Ovary (tissue), 10 donors: ENCODE measurements at places on chromosomes 4 and X. TPM values are rescaled to one million over a fixed set of nuclear protein-coding genes. Genes with fewer than 3 reads are reported as not detected.

Gene CENPE
- total RNA-seq: 0.24 TPM

DNA sequence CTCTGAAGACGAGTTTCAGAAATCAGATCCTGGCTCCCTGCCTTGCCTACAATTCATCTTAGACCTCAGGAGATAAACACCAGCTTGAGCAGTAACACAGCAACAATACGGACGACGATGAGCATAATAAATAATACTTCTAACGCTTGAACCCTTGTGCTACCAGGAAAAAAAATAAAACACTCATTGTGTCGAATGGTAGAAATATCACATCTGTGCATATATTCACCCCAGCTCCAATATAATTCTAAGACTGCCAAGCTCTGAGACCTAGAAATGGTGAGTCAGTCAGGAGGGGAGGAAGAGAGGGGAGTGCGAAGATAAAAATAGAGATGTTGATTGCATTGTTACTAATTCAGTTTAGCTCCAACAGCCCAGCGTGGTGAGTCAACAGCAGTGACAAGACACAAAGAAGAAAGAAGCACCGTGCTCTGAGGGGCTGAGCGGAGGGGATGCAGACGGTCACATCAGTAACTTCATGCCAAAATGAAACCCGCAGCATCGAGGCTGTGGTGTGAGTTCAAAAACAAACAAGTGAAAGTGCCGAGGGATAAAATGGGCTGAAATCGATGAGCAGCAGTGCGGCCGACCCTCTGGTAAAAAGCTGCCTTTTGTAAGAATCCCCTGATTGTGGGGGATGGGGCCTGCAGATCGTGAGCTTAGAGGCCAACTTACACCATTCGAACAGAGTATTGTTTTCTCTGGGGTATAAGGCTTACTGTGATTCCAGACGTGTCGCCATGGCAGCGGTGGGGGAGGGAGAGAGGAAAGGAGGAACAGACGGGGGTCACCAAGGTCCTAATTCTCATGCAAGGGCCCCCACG lies 150.4 kb downstream of the MGST2 start:
- DNase-seq: peak; percentile 64
- H3K27me3 ChIP-seq: no peaks in the 10 kb centered on the region
- peak overlapping the region; percentile 27 for H3K4me3 ChIP-seq
- peaks cover 12% of the 10 kb centered on the region for H3K4me1 ChIP-seq
- no peaks in the 10 kb centered on the region for H3K36me3 ChIP-seq

DNA sequence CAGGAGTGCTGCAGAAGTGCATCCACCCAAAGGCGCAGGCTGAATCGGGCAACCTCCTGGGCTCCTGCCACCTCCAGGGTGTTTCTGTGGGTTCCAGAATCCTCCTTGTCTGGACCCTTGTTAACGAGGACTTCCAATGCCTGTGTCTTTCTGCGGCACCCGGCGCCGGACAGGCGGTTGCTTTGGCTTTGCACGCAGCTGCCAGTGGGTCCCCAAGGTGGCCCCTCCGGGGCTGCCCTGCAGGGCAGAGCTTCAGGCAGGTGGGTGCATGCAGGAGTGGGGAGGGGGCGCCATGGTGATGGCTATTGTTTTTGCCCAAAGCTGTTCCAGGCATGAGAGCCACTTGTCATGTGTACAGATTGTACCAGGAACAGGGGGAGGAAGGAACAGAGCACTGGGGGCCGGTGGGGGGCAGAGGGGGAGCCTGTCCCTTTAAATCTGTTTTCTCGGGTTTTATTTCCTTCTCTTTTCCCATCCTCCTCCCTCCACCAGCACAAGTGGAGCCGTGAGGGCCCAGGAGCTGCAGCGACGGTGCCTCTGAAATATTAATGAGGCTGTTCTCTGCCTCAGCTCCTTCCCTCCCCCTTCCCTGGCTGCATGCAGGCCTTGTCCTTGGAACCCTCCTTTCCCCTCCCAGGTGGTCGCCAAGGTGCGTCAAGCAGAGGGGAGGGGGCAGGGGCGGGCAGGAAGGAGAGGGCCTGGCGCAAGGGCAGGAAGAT lies 13.1 kb downstream of the ATP2B3 start:
- H3K27ac ChIP-seq: no peak overlapping the region
- no peak for DNase-seq
- no peaks in the 10 kb centered on the region for H3K4me1 ChIP-seq
- H3K36me3 ChIP-seq: no peaks in the 10 kb centered on the region

- no peaks in the 10 kb centered on the region for H3K27me3 ChIP-seq
- H3K4me1 ChIP-seq: peaks cover 3% of the 10 kb centered on the region
- no peak for DNase-seq
- H3K36me3 ChIP-seq: no peaks in the 10 kb centered on the region
These were observed 83.4 kb downstream of the TMEM164 start for GRCh38 chrX:110086162-110086915.

DNA sequence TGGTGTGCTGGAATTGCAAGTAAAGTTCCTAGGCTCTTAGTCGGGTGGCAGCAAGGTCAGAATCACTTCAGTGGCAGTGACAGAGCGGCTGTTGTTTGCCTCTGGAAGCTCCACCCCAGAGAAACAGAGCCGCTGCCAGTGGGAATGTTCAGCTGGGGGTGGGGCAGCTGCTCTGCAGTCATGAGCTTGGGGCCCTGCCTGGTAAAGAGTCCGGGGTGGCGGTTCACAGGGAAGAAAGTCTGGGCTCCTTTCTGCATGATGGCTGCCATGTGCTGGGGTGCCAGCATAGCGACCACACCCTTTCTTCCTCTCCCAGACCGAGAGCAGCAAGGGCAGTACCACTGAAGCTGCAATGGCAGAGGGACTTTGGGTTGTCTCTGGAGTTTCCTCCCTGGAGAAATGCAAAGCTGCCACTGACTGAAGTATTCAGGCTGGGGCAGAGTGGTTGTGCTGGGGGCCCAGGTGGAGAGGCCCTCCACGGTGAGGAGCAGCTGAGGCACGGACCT lies 108.8 kb upstream of the CENPE start:
- H3K4me1 ChIP-seq: no peaks in the 10 kb centered on the region
- H3K36me3 ChIP-seq: no peaks in the 10 kb centered on the region
- DNase-seq: no peak
- no peak overlapping the region for H3K27ac ChIP-seq
- no peak overlapping the region for H3K4me3 ChIP-seq

Gene COL4A6
- total RNA-seq: 11.7 TPM

Gene TCEAL7
- total RNA-seq: 21.9 TPM

GRCh38 chr4:145498430-145498829 lies 16.8 kb downstream of the SMAD1 start:
- H3K36me3 ChIP-seq: no peaks in the 10 kb centered on the region
- no peaks in the 10 kb centered on the region for H3K27me3 ChIP-seq
- H3K4me3 ChIP-seq: no peak overlapping the region
- no peak for DNase-seq
- H3K27ac ChIP-seq: no peak overlapping the region

- no peaks in the 10 kb centered on the region for H3K4me1 ChIP-seq
- no peak overlapping the region for H3K27ac ChIP-seq
- no peak overlapping the region for H3K4me3 ChIP-seq
- H3K36me3 ChIP-seq: no peaks in the 10 kb centered on the region
These were observed 10.1 kb upstream of the FMR1 start for GRCh38 chrX:147901461-147902126.

- no peaks in the 10 kb centered on the region for H3K4me1 ChIP-seq
- H3K36me3 ChIP-seq: no peaks in the 10 kb centered on the region
- H3K4me3 ChIP-seq: no peak overlapping the region
- H3K27ac ChIP-seq: no peak overlapping the region
- DNase-seq: no peak
These were observed 378.6 kb upstream of the EPHA5 start for GRCh38 chr4:66048861-66049260.

DNA sequence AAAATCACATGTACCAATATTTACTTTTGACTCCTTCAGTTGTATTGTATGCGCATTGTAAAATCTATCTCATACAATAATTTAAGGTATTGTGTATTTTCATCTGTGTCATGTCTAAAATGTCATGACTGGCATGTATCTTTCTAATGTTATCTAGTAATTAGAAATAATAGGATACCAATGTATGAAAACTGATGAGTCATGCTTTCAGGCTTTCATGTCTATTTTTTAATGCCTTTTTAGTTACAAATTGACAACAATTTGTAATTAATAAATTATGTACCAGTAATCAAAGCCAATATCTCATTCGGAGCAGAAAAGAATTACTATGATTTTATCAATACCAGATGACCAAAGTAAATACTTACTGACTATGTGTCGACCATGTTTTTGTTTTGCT lies 107.7 kb downstream of the GALNTL6 start:
- DNase-seq: no peak
- H3K36me3 ChIP-seq: no peaks in the 10 kb centered on the region
- no peak overlapping the region for H3K27ac ChIP-seq
- no peaks in the 10 kb centered on the region for H3K4me1 ChIP-seq

Gene USP17L21
- total RNA-seq: not detected

DNA sequence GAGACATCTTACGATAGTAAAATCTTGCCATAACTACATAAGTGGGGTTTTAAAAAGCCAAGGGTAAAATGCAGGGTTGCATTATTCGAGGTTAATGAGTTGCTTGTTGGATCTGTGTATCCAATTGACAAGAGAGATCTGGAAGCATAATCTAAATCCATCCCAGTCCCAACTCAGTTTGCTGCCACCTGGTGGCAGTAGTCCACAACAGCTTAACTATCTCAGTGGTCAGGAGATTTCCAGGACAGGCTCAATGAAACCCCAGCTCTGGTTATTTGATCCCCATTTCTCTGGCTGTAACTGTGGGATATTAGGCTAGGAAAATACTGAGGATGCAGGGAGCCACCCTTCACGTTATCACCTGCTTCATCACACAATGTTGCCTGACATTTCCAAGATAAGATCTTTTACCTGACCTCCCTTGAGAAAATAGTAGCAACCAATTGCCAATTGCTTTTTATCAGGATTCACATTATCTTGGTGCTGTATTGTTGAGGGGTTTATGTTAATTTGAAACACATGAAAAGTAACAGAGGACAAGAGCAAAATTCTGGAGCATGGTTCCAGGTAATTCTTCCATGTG lies 88.2 kb upstream of the TNIP3 start:
- H3K27ac ChIP-seq: no peak overlapping the region
- no peaks in the 10 kb centered on the region for H3K4me1 ChIP-seq
- H3K36me3 ChIP-seq: no peaks in the 10 kb centered on the region
- H3K4me3 ChIP-seq: no peak overlapping the region

DNA sequence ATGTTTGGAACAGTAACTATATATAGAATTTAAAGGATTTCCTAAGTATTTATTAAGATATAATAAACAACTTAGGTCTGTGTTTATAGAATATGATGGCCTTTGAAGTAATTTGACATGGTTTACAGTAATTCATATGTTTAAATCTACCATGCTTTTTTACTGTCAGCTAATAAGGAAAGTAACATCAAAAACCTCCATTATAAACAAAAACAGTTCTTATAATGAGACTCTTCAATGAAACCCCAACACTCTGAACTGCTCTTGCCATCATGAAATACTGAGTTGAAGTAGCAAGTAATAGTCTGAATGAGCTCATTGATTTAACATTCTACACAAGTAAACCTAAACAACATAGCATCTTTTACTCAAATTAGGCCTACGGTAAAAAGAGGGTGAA lies 1236.5 kb downstream of the FSTL5 start:
- H3K4me3 ChIP-seq: no peak overlapping the region
- H3K27ac ChIP-seq: no peak overlapping the region
- H3K27me3 ChIP-seq: no peaks in the 10 kb centered on the region
- H3K4me1 ChIP-seq: no peaks in the 10 kb centered on the region
- DNase-seq: no peak

Gene NKX1-1
- total RNA-seq: not detected

- no peak overlapping the region for H3K27ac ChIP-seq
- no peak overlapping the region for H3K4me3 ChIP-seq
- no peaks in the 10 kb centered on the region for H3K36me3 ChIP-seq
- H3K27me3 ChIP-seq: no peaks in the 10 kb centered on the region
- DNase-seq: no peak
- no peaks in the 10 kb centered on the region for H3K4me1 ChIP-seq
These were observed 58.3 kb downstream of the PAQR3 start for GRCh38 chr4:78880874-78881492.

Gene RNF128
- total RNA-seq: 1.2 TPM

- H3K36me3 ChIP-seq: no peaks in the 10 kb centered on the region
- no peak overlapping the region for H3K4me3 ChIP-seq
- DNase-seq: no peak
These were observed 36.3 kb downstream of the IL21 start for GRCh38 chr4:122584519-122584918.

DNA sequence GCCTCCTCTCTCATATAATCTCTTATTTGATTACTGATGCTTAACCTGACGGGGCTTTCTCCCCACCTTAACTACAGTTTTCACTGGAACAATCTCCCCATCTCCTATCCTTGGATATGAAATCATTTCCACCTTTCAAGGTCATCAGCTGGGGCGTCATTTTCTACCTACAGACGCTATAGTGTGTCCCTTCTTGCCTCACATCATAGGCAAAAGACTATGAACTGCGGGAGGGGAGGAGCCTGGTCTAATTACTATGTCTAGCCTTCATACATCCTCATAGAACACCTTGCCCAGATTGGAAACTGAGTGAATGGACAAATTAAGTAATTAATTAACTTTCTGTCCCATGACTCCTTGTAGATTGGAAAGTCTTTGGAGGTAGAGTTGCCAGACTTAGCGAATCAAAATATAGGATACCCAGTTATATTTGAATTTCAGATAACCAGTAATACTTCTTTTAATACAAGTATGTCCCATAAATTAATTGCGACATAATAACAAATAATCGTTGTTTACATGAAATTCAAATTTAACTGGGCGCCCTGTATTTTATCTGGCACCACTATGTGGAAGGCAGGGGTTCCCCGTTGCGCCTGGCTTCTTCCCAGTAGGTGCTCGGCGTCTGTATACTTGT lies 752 bp upstream of the ATP6AP2 start:
- H3K4me3 ChIP-seq: peak overlapping the region; percentile 41
- no peaks in the 10 kb centered on the region for H3K4me1 ChIP-seq
- H3K36me3 ChIP-seq: no peaks in the 10 kb centered on the region
- no peaks in the 10 kb centered on the region for H3K27me3 ChIP-seq
- H3K27ac ChIP-seq: peak overlapping the region; percentile 64

Gene GLRB
- 3.8 TPM for total RNA-seq

Gene NAA15
- total RNA-seq: 19.2 TPM

GRCh38 chr4:8656185-8656517 lies 63.6 kb downstream of the CPZ start:
- H3K27ac ChIP-seq: no peak overlapping the region
- no peak overlapping the region for H3K4me3 ChIP-seq
- no peaks in the 10 kb centered on the region for H3K36me3 ChIP-seq

GRCh38 chr4:109847896-109848442 lies at the start of gene LRIT3:
TSS of gene LRIT3 (plus strand) at chr4:109848107. CDS start at chr4:109848202, 95 bp downstream.
- H3K36me3 ChIP-seq: no peaks in the 10 kb centered on the region
- no peaks in the 10 kb centered on the region for H3K27me3 ChIP-seq
- H3K4me1 ChIP-seq: no peaks in the 10 kb centered on the region
- no peak within 1 kb of the TSS for H3K27ac ChIP-seq

DNA sequence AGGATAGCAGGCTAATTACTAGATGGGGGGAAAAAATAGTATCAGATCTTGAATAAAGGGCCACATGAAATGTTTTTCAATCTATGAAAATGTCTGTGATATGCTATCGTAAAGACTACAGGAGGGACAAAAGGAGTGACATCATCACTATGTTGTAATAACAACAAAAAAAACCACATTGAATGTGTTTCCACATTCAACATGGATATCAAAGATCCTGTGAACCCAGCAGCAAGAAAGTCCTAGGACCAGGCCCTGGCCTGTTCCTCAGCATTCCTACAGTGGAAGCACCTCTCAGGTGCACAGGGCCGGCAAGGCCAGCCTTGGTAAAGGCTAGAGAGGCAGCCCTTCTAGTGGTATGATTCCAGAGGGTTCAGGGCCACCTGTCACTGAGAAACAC lies 118.3 kb downstream of the RELL1 start:
- H3K27ac ChIP-seq: no peak overlapping the region
- H3K4me3 ChIP-seq: no peak overlapping the region
- H3K27me3 ChIP-seq: no peaks in the 10 kb centered on the region
